Small intestine (tissue), 16 donors: ENCODE measurements at places on chromosomes 16 and 17. TPM values are rescaled to one million over a fixed set of nuclear protein-coding genes. Genes with fewer than 3 reads are reported as not detected.

APRT gene
- polyA plus RNA-seq, result 247 TPM

DNA sequence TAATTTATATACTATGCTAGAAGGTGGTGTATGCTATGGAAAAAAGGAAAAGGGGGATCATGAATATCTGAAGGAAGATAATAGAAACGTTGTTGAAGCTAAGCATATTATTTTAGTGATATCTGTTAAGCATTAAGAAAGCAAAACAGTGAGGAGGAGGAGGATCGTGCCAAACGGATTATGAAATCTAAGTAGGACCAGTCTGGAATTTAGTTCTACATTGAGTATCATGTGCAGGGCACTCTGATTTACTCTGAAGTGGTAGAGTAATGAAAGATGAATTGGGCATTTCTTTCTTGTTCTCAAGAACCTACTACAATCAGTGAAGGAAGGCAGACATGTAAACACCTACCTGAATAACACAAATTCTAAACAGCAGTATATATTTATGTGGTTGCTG lies 195.3 kb downstream of the CYB561 start:
- H3K27me3 ChIP-seq, result no peaks in the 10 kb centered on the region
- H3K4me3 ChIP-seq, result no peak overlapping the region
- DNase-seq, result no peak
- H3K27ac ChIP-seq, result no peak overlapping the region
- no peaks in the 10 kb centered on the region for H3K4me1 ChIP-seq

GRCh38 chr17:56505154-56505756 lies 88.2 kb upstream of the NOG start:
- no peak for DNase-seq
- no peak overlapping the region for H3K4me3 ChIP-seq
- H3K4me1 ChIP-seq, result no peaks in the 10 kb centered on the region
- H3K27me3 ChIP-seq, result no peaks in the 10 kb centered on the region
- H3K27ac ChIP-seq, result no peak overlapping the region
- H3K36me3 ChIP-seq, result no peaks in the 10 kb centered on the region

DNA sequence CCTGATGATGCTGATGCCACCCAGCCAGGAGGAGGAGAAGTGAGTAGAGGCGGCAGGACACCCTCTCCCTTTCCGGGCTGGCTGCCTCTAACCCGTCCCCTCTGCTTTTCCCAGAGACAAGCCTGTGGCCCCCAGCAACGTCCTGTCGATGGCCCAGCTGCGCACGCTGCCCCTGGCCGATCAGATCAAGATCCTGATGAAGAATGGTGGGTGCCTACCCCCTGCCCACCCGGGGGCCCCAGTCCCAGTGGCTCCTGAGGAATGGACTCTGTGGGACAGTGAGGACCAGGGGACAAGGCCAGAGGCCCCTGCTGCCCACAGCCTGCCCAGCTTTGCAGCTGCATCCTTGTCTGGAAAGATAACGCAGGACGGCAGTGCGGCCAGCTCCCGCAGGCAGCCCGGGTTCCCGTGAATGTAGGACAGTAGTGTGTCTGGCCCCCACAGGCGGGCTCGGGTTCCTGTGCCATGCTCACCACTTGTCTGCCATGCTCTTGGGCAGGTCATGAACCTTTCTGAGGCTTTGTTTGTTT lies 19.9 kb downstream of the POLR3E start:
- H3K4me3 ChIP-seq, result no peak overlapping the region
- H3K36me3 ChIP-seq, result peaks cover 17% of the 10 kb centered on the region
- H3K27ac ChIP-seq, result no peak overlapping the region

- no peak overlapping the region for H3K4me3 ChIP-seq
- no peaks in the 10 kb centered on the region for H3K27me3 ChIP-seq
- H3K27ac ChIP-seq, result no peak overlapping the region
- H3K36me3 ChIP-seq, result no peaks in the 10 kb centered on the region
- no peak for DNase-seq
Measured at GRCh38 chr16:72569677-72570076, 397.7 kb upstream of the PMFBP1 start.

MYH13 gene
- polyA plus RNA-seq, result not detected

DNA sequence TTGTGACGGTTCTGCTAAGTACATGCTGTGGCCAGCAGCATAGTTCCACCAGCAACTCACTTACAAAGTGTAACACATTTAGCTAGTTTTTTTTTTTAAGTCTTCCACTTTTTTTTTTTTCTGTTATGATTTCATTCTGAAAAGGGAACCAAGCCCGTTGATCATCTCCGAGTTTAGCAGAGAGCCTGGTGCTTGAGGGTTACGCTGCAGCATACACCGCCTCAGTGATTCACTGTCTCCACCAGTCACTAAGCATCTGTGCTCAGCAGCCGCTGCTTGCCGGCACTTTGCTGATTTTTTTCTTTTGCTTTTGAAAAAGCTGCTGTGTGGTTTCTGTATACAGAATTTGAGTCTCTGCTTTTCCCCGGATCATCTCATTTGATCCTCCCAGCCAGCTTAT lies 194.5 kb upstream of the CDH13 start:
- no peaks in the 10 kb centered on the region for H3K4me1 ChIP-seq
- DNase-seq, result no peak
- no peaks in the 10 kb centered on the region for H3K36me3 ChIP-seq
- H3K27me3 ChIP-seq, result no peaks in the 10 kb centered on the region
- no peak overlapping the region for H3K4me3 ChIP-seq
- no peak overlapping the region for H3K27ac ChIP-seq

- H3K36me3 ChIP-seq, result no peaks in the 10 kb centered on the region
- H3K27ac ChIP-seq, result no peak overlapping the region
- H3K4me3 ChIP-seq, result no peak overlapping the region
- H3K4me1 ChIP-seq, result no peaks in the 10 kb centered on the region
Measured at GRCh38 chr17:20073055-20073979, 64.2 kb downstream of the SPECC1 start.

- peak; percentile 3 for DNase-seq
- H3K4me1 ChIP-seq, result no peaks in the 10 kb centered on the region
- H3K27ac ChIP-seq, result no peak overlapping the region
- H3K27me3 ChIP-seq, result no peaks in the 10 kb centered on the region
- H3K4me3 ChIP-seq, result no peak overlapping the region
Measured at GRCh38 chr16:54655121-54655590, 275.5 kb upstream of the IRX5 start.

DNA sequence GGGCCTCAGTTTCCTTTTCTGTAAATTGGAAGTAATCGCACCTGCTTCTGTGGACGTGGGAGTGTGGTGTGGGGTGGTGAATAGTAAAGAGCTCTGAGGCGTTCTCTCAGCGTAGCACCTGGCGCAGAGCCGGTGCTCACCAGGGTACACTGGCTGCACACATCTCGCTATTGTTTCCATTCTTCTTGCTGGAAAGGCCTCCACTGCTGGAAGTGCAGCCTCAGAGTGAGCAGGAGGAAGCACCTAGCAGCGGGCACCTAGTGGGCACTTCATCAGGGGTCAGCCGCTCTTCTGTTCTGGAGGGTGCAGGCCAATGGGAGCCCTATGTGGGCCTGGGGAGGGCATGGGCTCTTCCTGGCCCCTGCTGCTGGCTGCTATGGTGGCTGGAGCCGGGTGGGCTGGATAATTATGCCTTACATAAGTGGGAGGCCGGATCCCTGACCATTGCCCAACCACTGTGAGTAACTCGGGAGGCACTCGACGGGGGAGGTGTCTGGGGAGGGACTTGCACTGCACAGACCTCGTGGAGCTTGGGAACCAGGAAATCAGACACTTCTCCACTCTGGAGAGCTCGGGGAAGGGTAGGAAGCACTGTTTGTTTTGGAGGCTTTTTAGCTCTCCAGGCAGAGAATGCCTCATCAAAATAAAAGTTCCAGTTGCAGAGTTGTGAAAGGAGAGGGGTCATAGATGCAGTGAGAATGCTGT lies 1.7 kb downstream of the MAP2K3 start:
- H3K4me3 ChIP-seq, result peak overlapping the region; percentile 92
- peaks cover 15% of the 10 kb centered on the region for H3K4me1 ChIP-seq
- peak overlapping the region; percentile 96 for H3K27ac ChIP-seq

C17orf67 gene
- polyA plus RNA-seq, result 41.9 TPM

DNA sequence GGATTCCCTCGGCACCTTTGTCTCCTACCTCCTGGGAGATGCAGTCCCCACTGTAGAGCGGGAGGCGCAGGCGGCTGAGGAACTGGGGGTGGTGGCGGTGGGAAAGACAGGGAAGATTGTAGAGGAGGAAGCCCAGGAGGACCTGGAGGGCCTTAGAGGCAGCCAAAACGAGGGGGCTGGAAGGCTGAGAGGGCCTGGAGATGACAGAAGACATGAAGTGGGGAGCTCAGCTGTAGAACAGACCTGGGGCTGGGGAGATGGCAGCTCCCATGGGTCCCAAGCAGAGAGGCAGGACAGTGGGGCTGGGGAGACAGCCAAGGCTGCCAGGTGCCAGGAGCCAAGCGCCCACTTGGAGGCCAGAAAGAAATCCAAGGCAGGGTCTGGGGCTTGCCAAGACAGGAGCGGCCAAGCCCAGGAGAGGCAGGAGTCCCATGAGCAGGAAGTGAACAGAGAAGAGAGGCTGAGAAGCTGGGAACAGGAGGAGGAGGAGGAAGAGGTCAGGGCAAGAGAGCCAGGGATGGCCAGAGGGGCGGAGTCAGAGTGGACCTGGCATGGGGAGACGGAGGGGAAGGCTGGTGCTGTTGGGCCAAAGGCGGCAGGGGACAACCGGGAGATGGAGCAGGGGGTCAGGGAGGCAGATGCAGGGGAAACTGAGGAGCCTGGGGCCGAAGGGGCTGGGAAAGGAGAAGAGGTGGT lies 803 bp downstream of the APOBR start:
- peaks cover 17% of the 10 kb centered on the region for H3K4me1 ChIP-seq
- DNase-seq, result no peak
- peak overlapping the region; percentile 89 for H3K27ac ChIP-seq
- H3K27me3 ChIP-seq, result no peaks in the 10 kb centered on the region
- peak overlapping the region; percentile 1 for H3K4me3 ChIP-seq
- H3K36me3 ChIP-seq, result no peaks in the 10 kb centered on the region

DNA sequence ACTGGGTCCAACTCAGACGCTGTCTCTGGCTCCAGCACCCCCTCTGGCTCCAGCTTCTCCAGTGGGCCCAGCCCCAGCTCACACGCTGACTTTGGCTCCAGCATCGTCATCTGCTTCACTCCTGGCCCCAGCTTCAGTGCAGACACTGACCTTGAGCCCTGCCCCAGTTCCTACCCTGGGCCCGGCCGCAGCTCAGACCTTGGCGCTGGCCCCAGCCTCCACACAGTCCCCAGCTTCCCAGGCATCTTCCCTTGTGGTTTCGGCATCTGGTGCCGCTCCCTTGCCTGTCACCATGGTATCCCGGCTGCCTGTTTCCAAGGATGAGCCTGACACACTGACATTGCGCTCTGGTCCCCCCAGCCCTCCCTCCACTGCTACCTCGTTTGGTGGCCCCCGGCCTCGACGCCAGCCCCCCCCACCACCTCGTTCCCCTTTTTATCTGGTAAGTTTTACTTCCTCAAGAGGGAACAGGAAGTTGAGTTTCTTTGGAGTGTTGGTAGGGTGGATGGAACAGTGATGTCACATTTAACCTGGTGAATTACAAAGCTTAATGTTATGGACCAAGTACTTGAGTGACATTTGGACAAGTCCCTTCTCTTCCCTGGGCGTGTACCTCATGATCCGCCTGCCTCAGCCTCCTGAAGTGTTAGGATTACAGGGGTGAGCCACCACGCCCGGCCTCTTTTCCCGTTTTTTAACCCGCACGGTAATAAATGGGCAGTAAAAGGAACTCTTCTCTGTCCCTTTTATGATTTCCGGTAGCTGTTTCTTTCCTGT lies 23.4 kb upstream of the PHKG2 start:
- peaks cover 17% of the 10 kb centered on the region for H3K4me1 ChIP-seq
- H3K27me3 ChIP-seq, result no peaks in the 10 kb centered on the region
- H3K36me3 ChIP-seq, result peaks cover 84% of the 10 kb centered on the region
- H3K4me3 ChIP-seq, result no peak overlapping the region
- no peak for DNase-seq

- no peak overlapping the region for H3K27ac ChIP-seq
- peaks cover 2% of the 10 kb centered on the region for H3K36me3 ChIP-seq
- H3K4me3 ChIP-seq, result no peak overlapping the region
- DNase-seq, result no peak
Measured at GRCh38 chr17:64209983-64210382, 53.1 kb downstream of the TEX2 start.

G6PC1 gene
- 1.4 TPM for polyA plus RNA-seq

- no peaks in the 10 kb centered on the region for H3K36me3 ChIP-seq
- no peak for DNase-seq
- H3K27ac ChIP-seq, result peak within 1 kb of the TSS; percentile 97
- H3K27me3 ChIP-seq, result no peaks in the 10 kb centered on the region
- peak within 1 kb of the TSS; percentile 69 for H3K4me3 ChIP-seq
- H3K4me1 ChIP-seq, result no peaks in the 10 kb centered on the region
Measured at GRCh38 chr17:80035687-80035936, at the start of gene TBC1D16. TSS of gene TBC1D16 (minus strand) at chr17:80035872. CDS start at chr17:80013547, 22,325 bp downstream.

- H3K27me3 ChIP-seq, result no peaks in the 10 kb centered on the region
- H3K4me1 ChIP-seq, result no peaks in the 10 kb centered on the region
- H3K36me3 ChIP-seq, result no peaks in the 10 kb centered on the region
- no peak overlapping the region for H3K4me3 ChIP-seq
Measured at GRCh38 chr17:81315129-81315884, 20.2 kb upstream of the SLC38A10 start.

GRCh38 chr16:1152123-1152638 lies 725 bp upstream of the CACNA1H start:
- peaks cover 17% of the 10 kb centered on the region for H3K27me3 ChIP-seq
- H3K36me3 ChIP-seq, result no peaks in the 10 kb centered on the region
- H3K4me3 ChIP-seq, result no peak overlapping the region
- H3K4me1 ChIP-seq, result no peaks in the 10 kb centered on the region
- peak; percentile 34 for DNase-seq

ASPA gene
- 1.9 TPM for polyA plus RNA-seq

DNA sequence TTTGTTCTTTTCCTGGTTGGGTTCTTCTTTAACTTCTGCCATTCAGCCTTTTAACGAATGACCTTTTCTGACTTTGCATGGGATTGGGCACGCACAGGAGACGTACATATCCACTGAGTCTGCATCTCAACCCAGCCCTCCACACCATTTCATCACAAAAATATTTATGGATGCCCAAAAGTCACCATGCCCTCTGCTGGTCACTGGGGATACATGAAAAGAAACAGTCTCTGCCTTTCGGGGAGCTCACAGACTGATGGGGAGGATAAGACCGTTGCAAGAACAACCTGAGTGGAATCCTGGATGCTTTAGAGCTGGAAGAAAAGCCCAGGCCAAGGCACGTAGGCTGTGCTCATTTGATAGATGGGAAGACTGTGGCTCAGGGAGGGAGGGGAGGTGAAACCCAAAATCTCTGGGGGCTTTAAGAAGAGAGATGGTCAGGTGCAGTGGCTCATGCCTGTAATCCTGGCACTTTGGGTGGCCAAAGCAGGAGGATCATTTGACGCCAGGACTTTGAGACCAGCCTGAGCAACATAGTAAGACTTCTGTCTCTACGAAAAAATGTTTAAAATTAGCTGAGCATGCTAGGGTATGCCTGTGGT lies 7.9 kb upstream of the MT2A start:
- DNase-seq, result peak; percentile 55
- H3K36me3 ChIP-seq, result no peaks in the 10 kb centered on the region
- H3K4me1 ChIP-seq, result no peaks in the 10 kb centered on the region
- H3K27ac ChIP-seq, result no peak overlapping the region
